ENCODE measurements at places on chromosomes 4 and X.

GRCh38 chrX:39502486-39502885 is 595.3 kb downstream of the BCOR start:
- no peak for DNase-seq

DNA sequence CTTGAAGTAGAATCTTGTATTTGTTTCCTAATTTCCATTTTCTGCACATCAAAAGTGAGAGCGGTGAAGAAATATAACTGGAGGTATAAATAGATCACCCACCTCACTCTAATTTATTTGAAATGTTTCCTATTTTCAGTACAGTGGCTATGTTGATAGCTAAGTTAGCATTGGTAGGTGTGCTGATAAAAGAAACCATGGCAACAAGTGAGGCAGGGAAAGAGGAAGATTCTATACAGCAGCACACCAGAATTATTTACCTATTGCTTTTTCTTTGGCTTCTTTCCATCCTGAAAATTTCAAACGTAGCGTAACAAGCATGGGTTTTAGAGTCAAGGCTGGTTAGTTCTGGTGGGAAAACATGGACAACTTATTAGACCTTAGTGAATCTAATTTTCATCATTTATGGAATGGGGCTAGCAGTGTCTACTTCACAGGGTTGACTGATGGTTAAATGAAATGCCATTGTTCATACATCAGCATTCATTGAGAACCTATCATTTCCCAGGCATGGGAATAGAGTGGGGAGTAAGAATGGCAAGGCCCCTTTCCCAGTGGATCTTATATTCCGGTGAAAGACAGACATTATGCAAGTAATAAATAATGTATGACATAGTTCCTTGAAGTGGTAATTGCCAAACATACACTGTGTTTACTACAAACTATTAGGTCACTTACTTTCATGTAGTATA is 30.6 kb upstream of the CTSO start:
- DNase-seq: no peak

GRCh38 chrX:129360175-129360574 is 163.1 kb downstream of the SMARCA1 start:
- peak; percentile 37 for DNase-seq

GRCh38 chr4:70728091-70728490 is 6.3 kb downstream of the RUFY3 start:
- DNase-seq: no peak

- no peak for DNase-seq
Measured at GRCh38 chr4:113960684-113961321, 18.6 kb downstream of the ARSJ start.

DNA sequence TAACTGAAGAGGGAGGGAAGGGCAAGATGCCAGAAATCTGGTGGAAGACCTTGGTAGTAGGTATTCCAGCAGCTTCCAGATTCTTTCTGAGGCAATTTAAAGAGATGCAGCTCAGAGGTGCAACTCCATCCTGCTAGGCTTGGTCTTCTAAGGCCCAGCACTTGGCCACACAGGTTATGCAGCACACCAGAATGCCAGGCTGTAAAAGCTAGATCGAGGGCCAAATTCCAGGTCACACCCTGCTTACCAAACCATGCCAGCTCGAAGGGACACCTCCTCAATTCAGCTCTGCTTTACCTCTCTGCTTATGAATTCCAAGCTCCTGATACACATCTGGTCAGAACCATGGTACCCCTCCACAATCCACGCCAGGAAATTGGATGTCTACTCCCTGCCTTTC is 19.8 kb upstream of the ATXN3L start:
- DNase-seq: peak; percentile 13

Data from stomach (tissue), 19 donors.